Right lobe of liver (tissue), 6 donors: ENCODE measurements at places on chromosomes 13 and 19. TPM values are rescaled to one million over a fixed set of nuclear protein-coding genes. Genes with fewer than 3 reads are reported as not detected.

Gene DPF1
- total RNA-seq = not detected

- DNase-seq = no peak
- H3K27me3 ChIP-seq = no peaks in the 10 kb centered on the region
- H3K36me3 ChIP-seq = peaks cover 10% of the 10 kb centered on the region
- H3K4me3 ChIP-seq = no peak overlapping the region
- no peaks in the 10 kb centered on the region for H3K4me1 ChIP-seq
- H3K27ac ChIP-seq = no peak overlapping the region
Measured at GRCh38 chr19:2759362-2759761, 19.5 kb upstream of the SLC39A3 start.

DNA sequence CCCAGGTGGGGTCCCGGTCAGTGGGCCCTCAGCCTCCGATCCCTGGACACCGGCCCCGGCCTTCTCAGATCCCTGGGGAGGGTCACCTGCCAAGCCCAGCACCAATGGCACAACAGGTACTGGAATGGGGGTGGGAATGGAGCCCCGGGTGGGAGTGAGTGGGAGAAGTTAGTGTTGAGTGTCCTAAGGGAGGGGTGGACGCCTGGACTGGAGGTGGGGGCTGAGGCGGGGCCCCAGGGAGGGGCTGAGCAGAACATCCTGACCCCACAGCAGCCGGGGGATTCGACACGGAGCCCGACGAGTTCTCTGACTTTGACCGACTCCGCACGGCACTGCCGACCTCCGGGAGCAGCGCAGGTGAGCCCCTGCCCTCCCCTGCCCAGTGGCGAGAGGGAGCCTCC, 17.7 kb downstream of the EPN1 start:
- peaks cover 3% of the 10 kb centered on the region for H3K36me3 ChIP-seq
- no peak overlapping the region for H3K4me3 ChIP-seq
- H3K27ac ChIP-seq = no peak overlapping the region
- DNase-seq = no peak

GRCh38 chr19:19040417-19040816, 7.0 kb downstream of the ARMC6 start:
- DNase-seq = peak; percentile 67
- H3K36me3 ChIP-seq = peaks cover 9% of the 10 kb centered on the region
- no peaks in the 10 kb centered on the region for H3K4me1 ChIP-seq
- no peak overlapping the region for H3K4me3 ChIP-seq

DNA sequence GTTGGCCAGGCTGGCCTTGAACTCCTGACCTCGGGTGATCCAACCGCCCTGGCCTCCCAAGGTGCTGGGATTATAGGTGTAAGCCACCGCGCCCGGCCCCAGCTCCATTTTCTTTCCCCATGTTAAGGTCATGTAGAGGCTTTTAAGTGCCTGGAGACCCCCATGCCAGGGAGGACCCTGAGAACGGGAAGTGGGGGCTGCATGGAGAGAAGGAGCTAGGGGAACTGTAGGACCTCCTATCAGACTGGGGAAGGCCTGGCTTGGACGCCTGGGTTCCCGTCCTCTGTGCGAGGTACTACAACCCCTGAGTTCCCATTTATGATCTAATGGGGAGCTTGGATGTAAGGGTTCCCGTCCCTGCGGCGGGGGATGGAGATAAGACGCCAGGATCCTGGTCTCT, 714 bp upstream of the NPAS1 start:
- no peak overlapping the region for H3K27ac ChIP-seq
- peaks cover 4% of the 10 kb centered on the region for H3K4me1 ChIP-seq
- peaks cover 21% of the 10 kb centered on the region for H3K27me3 ChIP-seq
- H3K4me3 ChIP-seq = no peak overlapping the region

DNA sequence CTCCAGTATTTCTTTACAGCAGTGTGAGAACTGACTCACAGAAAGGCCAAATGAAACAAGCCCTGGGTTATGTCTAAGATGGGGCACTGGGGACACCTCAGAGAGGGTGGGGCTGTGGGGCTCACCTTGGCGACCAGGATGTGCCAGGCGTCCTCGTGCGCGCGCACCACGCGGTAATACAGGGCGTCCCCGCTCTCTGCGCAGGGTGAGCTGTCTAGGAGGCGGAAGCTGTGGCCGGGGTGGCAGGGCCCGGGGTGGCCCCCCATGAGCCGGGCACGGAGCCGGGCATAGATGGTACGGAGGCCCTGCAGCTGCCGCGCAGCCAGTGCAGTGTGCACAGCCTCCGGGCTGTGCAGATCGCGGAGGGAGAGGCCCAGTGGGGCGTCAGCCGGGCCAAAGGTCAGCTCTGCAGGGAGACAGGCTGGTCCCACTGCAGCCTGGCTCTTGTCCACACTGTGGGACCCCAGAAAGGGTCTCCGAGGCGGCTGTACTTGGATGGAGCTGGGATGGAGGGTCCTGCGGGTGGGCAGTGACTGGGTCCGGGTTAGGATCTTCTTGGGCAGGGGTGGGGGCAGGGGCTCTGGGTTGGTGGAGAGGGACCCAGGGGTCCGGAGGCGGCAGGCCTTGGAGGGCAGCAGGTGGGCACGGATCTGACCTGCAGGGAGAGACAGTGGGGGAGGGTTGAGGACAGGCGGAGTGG, 3.4 kb downstream of the PEAK3 start:
- no peaks in the 10 kb centered on the region for H3K36me3 ChIP-seq
- no peak overlapping the region for H3K4me3 ChIP-seq

DNA sequence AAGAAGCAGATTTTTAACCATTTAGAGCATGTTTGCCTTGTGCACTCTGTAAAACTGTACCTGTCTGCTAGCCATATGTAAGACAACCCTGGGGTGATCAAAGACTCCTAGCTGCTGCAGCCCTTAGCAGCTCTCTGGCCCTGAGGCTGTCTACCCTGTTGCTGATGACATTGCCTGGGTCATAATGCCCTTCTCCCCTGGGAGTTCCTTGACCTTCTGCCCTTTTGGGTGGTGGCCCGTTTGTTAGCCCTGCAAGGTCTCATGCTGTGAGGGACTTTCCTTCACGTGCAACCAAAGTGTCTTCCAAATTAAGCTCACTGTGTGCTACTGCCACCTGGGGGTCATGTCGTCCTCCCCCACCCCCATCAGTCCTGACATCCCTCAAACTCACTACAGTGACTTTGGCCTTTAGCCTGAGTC, 7.4 kb downstream of the GPC6 start:
- DNase-seq = peak; percentile 40
- peak overlapping the region; percentile 82 for H3K27ac ChIP-seq
- no peaks in the 10 kb centered on the region for H3K36me3 ChIP-seq
- no peak overlapping the region for H3K4me3 ChIP-seq

Gene TRAPPC2B
- 1.1 TPM for total RNA-seq

- H3K4me3 ChIP-seq = no peak overlapping the region
- no peaks in the 10 kb centered on the region for H3K36me3 ChIP-seq
- DNase-seq = no peak
Measured at GRCh38 chr13:97659602-97660001, 225.6 kb downstream of the RAP2A start.

DNA sequence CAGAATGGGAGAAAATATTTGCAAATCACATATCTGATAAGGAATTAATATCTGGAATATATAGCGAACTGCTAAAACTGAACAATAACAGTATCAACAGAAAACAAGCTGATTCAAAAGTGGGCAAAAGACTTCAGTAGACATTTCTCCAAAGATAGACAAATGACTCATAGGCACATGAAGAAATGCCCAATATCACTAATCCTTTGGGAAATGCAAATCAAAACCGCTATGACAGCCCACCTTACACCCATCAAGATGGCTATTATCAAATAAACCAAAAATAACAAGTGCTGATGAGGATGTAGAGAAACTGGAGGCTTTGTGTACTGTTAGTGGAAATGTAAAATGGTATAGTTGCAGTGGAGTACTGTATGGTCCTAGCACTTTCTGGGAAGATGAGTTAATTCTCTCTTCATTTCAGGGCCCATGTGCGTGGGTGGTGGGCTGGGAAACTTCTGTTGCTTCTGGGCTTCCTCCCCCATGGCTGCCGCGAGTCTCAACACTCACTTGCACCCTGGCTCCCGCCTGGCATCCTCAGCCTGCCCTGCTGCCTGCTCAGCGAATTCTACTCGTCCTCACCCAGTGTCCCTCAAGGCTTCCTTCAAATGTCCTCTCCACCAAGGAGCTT, 12.4 kb upstream of the GJA3 start:
- no peak overlapping the region for H3K27ac ChIP-seq
- no peaks in the 10 kb centered on the region for H3K27me3 ChIP-seq
- no peak overlapping the region for H3K4me3 ChIP-seq

GRCh38 chr13:80342471-80343371, 1.8 kb upstream of the SPRY2 start:
- peak; percentile 91 for DNase-seq
- no peaks in the 10 kb centered on the region for H3K27me3 ChIP-seq
- peak overlapping the region; percentile 97 for H3K27ac ChIP-seq
- no peaks in the 10 kb centered on the region for H3K4me1 ChIP-seq
- no peaks in the 10 kb centered on the region for H3K36me3 ChIP-seq
- peak overlapping the region; percentile 89 for H3K4me3 ChIP-seq
